ENCODE measurements at places on chromosomes 2 and 18. TPM values are rescaled to one million over a fixed set of nuclear protein-coding genes. Genes with fewer than 3 reads are reported as not detected.

LRRC30 gene
- total RNA-seq, result not detected

SPC25 gene
- 25.2 TPM for total RNA-seq

DNA sequence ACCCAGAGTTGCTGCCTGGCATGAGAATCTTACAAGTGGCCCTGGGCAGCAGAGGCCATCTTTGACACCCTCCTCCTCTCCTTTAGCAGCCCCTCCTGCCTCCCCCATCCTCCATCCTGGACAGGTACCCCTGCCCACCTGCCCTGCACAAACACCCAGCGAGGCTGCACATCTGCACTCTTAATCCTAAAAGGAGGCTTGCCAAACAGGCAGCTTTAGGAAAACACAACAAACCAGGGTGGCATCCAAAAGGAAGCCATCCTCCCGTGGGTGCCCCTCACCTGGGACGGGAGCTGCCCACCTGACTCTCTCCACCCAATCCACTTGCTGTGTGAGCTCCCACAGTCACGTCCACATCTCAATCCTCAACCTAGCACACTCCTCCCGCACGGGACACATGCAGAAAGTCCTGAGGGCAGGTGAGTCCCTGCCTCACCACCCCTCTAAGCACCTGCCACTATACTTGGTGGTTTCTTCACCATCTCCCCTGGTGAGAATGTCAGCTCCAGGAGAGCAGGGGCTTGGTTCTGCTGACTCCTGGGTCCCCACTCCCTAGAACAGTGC, 5.8 kb downstream of the BIN1 start:
- no peak for DNase-seq

DNA sequence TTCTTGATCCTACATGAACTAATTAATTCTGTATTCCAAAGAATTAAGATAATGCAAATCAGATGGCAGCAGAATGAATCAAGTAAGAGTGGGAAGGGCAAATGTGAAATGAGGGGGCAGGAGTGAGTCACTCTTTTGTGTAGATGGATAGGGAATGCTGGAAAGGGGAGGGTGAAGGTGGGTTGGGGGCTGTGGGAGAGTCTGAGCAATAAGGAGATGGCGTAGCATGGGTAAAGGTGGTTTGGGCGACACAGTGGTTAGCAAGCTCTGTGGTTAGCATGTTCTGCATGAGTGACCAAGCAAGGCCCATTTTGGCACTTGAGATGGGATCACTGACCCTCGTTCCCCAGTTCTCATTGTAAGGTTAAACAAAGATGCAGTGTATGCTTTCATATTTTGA, 20.4 kb downstream of the GPD2 start:
- no peak for DNase-seq

GRCh38 chr2:112157472-112157871, 19.3 kb downstream of the FBLN7 start:
- no peak for DNase-seq

TCF4 gene
- 189 TPM for total RNA-seq

DNA sequence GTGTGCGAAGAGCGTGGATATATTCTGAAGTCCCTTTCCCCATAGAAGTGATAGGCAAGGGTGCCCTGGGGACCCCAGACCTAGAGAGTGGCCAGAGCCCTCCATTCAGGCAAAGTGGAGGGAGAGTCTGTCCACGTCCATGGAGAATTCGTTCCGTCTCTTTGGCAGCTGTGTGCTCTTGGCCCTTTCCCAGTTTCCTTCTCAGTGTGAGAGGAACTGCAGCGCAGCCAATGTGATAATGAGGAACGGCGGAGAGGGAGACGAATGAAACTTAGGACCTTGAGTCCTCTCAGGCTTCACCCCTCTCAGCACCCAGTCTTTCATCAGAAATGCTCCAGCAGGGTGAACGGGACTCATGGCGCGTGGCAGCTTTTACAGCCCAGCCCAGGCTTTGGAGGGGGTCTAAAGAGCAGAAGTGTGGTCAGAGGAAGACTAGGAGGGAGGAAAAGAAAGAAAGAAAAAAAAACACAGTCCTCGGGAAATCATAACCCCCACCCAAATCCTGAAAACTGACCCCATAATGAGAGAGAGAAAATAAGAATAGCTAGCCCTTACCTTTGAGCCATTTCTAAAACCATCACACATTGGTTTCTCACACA, 95.0 kb upstream of the RIOK3 start:
- no peak for DNase-seq

CPO gene
- 0.24 TPM for total RNA-seq

GRCh38 chr18:28164771-28165483, 12.0 kb downstream of the CDH2 start:
- no peak for DNase-seq

DNA sequence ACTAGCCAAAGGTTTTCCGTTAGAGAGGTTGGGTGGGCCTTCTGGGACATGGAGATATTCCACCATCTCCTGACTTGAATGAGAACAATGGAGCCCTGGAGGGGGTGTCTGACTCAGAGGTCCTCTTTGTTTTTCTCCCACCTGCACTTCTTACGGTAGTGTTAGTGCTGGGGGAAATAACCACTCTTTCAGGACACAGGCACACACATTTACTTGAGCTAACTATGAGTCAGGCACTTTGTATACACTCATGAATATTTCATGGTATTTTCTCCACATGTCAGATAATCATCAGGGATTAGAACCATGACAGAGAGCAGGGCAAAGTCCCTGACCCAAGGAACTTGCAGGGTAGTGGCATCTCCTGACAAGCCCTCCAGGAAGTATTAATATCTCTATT, 439.1 kb downstream of the TSN start:
- DNase-seq, result no peak

ROCK1 gene
- 36.6 TPM for total RNA-seq

Data from type B pancreatic cell (in vitro differentiated cells).